ENCODE measurements at places on chromosomes 12 and 14.

GRCh38 chr12:98644712-98645571 is at the start of the genes APAF1 and IKBIP:
Gene APAF1 (plus strand): TSS chr12:98645290. CDS start chr12:98648360, 3,070 bp downstream.
Gene IKBIP (minus strand): TSS chr12:98644788. CDS start chr12:98644701, 87 bp downstream.
- peak; percentile 97 for DNase-seq

DNA sequence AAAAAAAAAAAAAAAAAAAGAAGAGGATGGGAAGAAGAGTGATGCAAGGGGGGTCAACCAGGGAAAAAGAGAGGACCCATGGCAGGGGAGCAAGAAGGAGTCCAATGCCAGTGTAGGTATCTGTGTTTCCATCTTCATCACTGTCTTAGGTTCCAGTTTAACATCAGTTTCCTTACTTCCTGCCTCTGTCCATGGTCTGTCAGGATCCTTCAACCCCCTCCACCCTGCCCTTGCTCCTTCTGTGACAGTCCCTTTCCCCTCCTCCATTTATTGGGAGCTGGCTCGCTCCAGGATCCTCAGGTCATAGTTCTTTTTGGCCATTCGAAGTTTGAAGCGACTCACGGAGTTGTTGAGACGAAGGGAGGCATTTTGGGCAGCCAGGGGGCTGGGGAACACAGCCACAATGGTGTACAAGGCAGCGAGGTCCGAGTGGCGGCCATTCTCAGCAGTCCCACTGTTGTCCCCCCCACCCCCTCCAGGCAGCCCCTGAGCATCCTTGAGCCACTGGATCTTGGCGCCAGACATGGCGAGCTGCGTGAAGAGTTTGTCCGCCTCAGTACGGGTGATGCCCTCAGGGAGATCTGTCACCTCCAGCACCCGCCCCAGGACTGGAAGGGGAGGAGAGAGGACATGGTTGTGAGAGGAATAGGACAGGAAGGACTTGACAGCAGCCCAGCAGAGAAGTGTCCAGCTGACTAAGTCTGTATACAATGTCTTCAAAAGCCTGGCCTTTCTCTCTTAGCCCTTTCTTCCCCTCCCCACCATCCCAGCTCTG is 3.7 kb upstream of the STAC3 start:
- no peak for DNase-seq

GRCh38 chr12:740921-741320 is 11.5 kb upstream of the WNK1 start:
- DNase-seq: no peak

DNA sequence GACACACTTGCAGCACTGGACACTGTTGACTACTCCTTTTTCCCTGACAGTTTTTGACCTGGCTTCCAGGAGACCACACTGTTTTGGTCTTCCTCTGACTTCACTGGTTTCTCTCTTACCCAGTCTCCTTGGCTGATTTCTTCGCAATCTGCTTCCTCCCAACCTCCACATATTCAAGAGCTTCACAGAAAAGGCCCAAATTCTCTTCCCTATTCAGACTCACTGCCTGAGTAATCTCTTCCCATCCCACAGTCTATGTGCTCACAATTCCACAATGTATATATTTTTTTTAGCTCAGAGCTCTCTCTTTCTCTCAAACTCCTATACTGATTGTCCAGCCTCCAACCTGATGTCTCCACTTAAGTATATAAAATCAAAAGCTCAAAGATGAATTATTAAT is 115.4 kb downstream of the SINHCAF start:
- no peak for DNase-seq

GRCh38 chr12:68883151-68883550 is 49.8 kb downstream of the CPM start:
- DNase-seq: no peak

- no peak for DNase-seq
These were observed 36.2 kb downstream of the SYNE3 start for GRCh38 chr14:95480109-95480886.

DNA sequence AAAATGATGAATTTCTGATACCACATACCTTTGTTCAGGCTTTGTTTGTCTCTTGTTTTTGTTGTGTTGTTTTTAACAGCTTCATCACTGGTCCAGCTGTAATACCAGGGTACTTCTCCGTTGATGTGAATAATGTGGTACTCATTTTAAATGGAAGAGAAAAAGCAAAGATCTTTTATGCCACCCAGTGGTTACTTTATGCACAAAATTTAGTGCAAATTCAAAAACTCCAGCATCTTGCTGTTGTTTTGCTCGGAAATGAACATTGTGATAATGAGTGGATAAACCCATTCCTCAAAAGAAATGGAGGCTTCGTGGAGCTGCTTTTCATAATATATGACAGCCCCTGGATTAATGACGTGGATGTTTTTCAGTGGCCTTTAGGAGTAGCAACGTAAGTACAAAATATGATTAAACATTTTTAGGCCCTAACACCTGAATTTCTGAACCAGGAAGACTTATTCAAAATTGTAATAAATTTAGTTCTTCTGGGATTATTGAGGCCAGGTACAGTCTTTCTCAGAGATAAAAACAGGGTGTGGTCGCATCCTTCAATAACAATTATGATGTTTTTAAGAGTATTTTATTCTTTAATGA is 22.4 kb downstream of the RXYLT1 start:
- DNase-seq: no peak

DNA sequence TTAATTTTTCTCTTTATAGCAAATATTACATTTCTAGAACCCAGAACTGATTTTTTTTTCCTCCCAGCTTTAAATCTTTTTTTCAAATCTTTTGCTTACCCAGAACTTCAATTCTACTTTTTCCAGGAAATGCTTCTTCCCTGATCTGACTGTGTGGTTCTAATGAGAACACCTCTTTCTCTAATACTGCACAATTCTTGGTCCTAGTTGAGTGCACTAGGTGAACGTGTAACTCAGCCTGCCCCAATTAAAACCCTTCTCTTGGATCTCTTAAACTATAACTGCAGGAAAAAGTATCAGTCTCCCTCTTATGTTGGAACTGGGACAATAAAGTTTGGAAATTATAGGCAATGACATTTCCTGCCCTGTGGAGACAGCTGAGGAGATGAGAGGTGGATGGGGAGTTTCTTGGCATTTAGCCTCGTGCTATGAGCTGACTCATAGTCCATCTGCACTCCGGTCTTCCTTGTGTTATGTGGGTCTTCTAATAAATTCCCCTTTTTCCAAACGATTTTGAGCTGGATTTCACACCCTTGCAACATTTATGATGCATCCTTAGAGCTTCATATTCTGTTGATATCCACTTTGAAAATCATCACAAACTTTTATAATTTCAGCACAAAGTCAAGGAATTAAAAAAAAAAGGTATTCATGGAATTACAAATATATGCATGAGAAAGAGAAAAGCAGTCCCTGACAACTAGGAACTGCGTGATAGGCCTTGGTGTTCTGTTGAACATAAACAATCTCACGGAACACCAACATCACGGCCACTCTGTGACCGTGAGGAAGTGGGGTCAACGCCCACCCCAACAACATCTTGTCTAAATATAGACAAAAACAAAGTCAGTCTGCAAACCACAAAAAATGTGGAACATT is 52.4 kb downstream of the BRMS1L start:
- DNase-seq: no peak

DNA sequence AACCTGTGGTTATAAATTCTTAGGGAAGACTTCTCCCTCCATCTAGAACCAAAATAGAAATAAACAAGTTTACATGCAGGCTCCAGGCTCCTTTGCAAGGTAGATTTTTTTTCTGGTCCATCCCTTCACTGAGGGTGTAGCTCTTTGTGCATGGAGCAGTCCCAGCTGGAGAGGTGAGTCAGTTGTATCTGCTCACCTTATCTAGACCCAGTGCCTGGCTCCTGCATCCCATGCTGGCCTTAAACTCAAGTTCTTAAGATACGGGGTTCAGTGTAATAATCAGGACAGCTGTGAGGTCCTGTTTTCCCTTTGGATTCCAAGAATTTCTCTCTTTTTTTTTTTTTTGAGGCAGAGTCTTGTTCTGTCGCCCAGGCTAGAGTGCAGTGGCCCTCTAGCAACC is 14.8 kb downstream of the ATP6V0A2 start:
- no peak for DNase-seq

DNA sequence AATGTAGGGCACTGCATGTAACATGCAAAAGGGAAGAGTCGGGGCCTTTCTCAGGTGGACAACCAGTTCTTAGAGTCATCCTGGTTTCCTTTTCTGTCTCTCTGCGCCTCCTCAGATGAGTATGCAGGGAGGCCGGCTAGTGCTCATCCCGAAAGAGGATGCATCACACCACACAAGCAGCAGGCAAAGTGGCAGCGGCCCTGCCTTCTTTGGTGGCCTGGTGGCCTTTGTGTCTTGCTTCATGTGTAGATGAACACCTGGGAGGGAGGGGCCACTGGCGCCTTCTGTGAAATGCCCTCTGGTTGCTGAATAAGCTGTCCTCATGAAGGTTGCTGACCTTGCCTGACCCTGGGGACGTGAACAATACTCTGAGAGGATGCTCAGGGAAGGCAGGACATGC is 18.0 kb downstream of the SLC24A4 start:
- no peak for DNase-seq

DNA sequence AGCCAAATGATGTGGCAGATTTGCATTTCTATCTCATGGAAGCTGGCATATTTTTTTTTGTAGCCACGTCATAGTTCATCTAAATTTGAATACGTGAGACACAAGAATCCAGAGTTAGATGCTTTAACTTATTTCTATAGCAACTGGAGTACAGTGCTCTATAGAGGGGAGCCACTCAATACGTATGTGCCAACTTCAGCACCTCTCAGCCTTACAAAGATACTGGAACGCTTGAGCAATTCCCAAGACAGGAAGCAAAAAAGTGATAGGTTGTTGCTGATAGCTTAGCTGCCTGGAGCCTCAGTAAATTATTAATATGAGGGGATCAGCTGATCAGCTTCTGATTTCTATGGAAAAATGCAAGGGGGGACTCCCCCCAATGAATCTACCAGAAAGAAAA is 24.1 kb upstream of the PELI2 start:
- no peak for DNase-seq

GRCh38 chr14:63460680-63461369 is 82.4 kb downstream of the PPP2R5E start:
- DNase-seq: no peak

DNA sequence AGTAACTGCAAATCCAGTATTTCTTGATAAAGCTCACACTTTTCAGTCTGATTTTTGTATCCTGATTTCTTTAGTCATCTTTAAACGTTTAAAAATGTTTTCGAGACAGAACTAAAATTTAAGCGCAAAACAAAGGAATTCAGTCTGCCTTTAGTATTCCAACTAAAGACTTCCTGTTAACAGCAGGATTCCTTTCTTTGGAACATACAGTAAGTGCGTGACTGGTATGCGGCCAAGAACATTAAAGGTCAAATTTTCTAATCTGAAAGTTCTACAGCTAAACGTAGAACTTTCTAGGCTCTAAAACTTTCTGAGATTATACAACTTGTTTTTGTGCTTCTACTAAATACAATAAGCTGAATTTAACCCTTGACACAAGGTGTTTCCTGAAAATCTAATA is 9.9 kb downstream of the SAV1 start:
- DNase-seq: no peak

DNA sequence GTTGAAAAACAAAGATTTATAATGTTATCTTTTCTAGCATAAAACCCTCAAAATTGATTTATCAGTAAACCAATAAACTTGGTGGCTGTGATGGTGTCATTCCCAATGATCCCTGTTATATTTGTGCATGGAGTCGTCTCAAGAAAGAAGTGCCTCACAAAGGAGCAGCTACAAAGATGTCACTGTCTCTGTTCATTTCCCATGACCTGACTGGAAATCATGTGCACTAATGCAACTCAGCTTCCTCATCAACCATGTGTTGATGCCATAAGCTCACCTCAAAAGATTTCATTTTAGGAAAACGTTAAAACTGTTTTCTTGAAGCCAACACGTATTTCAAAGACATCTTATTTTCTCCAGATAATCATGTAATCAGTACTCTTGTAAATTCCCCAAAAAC is 28.8 kb downstream of the CLEC1A start:
- no peak for DNase-seq

GRCh38 chr14:20400589-20400964 is 12.7 kb downstream of the TEP1 start:
- no peak for DNase-seq

- DNase-seq: no peak
These were observed 108.1 kb downstream of the DENND5B start for GRCh38 chr12:31482816-31483215.

GRCh38 chr14:96173636-96174475 is 30.8 kb upstream of the BDKRB2 start:
- DNase-seq: no peak

DNA sequence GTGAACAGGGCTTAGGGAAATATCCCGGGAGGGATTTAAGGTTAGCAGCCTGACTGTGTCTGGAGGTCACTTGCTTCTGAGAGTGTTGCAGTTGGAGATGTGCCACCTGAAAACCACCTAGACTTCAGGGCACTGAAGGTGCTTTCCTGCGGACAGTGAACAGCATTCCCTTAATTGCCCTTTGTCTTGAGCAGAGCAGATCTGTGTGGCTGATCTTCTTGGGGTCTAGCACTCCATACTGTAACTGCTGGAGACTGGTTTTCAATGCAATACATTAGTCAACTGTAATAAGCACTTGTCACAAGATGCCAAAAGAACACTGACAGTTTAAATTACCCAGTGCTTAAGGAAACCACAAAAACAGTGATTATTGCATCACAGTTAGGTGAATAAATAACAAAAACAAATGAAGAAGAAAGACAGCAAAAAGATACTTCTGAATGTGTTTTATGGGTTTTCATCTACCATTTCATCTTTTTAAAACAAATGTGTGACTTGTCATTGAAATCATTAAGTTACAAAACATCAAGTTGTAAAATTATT is 111.8 kb downstream of the PRIMA1 start:
- no peak for DNase-seq

- no peak for DNase-seq
These were observed 1.2 kb downstream of the P2RX7 start for GRCh38 chr12:121133838-121134237.

DNA sequence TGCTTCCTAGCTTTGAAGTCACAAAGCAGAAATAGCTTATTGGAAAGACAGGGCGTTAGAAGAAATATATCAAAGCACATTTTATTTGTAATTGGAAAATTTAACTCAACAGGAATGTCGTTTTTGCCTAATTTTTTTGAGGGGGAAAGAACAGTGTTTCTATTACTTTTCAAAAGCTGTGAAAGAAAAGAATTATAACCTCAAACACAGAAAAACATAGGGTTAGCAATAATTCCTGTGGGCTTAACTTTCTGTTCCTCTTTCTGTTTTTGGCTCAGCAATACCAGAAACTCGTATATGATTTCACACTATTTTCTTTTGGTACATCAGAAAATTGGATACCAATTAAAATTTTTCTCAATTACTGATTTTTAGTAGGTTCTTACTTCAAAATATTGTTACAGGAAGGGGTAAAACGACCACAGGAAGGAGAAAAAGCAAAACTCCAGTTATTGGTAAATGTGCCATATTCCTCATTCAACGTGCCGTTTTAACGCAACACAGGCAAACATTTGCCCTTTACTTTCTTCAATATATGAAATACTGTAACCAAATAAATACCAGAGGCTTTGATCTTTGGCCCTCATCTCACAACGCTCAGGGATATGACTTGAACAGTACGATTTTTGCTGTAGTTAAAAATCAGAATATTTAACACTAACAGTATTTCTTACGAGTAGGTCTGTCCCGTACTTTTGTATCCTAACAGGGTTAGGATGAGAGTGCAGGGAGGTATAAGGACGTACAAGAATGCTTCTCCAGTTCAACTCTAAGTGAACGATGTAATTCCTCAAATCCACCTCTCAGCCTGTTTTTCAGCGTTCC is 1.3 kb upstream of the RNU6-7 start:
- DNase-seq: no peak
